ENCODE measurements at places on chromosomes 3 and 15.
A peak's percentile ranks its signal among the peaks of the same experiment; 100 is the strongest.

DNA sequence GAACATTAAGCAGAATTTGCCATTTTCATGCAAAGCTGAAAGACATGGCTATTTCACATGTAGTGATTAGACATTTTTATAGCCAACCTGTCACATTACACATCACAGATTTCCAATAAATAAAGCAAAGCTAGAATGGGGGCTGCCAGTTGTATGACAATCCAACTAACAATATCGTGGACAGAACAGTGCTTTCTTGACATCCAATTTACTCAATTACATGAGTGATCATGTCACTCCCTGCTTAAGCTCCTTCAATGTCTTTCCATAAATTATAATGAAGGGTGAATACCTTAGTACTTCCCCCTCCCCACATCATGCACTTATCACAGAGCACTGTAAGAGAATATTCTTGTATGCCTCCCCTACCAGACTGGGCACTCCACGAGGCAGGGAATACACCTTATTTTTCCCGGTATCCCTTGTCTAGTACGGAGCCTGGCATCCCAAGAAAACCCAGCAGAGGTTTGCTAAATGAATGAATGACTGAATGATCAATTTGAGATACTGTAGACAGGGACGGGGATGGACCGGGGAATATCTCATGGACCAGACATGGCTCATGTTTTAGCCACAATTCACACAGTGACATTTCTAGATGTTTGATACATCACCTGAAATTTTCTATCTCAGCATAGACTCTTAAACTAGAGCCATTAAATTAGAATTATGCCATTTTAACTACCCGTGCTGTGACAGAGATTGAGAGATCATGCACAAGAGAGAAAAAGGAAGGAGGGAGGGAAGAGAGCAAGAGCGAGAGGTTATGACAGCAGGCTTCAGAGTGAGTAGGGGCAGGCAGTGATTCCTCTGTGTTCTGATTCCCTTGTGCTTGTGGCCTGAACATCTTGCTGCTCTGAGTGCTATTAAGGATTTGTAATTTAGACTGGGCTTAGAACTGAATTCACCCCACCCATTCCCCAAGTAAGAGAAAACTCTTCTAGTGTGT, 77.7 kb downstream of the EPHB1 start:
- no peak for DNase-seq

- no peak for DNase-seq
Measured at GRCh38 chr3:156478891-156479290, 76.0 kb downstream of the SSR3 start.

DNA sequence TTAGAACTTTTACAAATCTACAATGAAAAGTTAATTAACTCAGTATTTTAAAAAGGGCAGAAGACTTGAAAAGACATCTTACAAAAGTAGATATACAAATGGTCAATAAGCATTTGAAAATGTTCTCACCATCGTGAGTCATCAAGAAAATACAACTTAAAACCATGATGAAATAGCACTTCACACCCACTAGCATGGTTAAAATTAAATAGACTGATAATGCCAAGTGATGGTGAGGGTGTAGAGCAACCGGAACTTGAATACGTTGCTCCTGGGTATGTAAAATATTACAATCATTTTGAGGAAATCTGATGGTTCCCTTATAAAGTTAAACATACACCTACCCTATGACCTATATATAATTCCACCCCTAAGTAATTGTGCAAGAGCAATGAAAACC, 319.8 kb upstream of the UMPS start:
- peak; percentile 12 for DNase-seq

DNA sequence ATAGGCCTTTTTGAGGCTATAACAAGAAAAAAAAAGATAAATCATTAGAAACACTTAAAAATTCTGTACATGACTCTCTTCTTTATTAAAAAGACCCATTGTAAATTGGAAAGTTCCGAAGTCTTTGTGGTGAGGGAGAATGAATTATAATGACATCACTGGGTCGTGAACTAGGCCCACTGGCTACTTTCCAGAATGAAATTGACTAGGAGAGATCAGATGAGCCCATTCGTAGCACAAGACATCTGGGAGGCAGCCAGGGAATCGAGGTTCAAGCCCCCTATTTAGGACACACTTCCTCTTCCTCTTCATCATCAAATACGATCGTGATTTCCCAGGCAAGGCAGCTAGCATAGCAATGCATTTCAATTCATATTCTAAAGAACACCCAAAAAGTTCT, 889.8 kb upstream of the NR2F2 start:
- no peak for DNase-seq

GRCh38 chr3:136311261-136311660, 61.1 kb downstream of the PCCB start:
- DNase-seq, result peak; percentile 7

DNA sequence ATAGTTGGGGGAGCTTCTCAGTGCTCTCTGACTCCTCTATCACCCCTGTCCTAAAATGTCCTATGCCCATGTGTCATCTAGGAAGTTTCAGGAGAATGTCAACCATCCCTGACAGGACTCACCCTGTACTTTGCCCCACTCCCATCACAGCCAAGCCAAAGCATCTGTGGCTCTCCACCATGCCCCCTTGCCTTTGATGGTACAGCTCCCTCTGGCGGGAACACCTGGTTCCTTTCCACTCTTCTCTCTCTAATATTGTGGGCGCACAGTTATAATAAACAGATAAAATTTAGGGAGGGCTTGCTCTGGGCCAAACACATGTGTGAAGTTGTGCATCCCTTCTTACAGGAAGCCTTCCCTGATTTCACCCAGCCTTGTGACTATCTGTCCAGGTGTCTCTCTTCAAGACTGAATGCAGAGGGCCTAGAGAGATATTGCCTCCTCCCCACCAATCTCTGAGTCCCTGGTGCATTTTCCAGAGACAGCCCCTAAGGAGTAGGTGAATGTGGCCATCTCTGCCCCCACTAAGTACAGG, 62.8 kb downstream of the ISG20 start:
- no peak for DNase-seq

DNA sequence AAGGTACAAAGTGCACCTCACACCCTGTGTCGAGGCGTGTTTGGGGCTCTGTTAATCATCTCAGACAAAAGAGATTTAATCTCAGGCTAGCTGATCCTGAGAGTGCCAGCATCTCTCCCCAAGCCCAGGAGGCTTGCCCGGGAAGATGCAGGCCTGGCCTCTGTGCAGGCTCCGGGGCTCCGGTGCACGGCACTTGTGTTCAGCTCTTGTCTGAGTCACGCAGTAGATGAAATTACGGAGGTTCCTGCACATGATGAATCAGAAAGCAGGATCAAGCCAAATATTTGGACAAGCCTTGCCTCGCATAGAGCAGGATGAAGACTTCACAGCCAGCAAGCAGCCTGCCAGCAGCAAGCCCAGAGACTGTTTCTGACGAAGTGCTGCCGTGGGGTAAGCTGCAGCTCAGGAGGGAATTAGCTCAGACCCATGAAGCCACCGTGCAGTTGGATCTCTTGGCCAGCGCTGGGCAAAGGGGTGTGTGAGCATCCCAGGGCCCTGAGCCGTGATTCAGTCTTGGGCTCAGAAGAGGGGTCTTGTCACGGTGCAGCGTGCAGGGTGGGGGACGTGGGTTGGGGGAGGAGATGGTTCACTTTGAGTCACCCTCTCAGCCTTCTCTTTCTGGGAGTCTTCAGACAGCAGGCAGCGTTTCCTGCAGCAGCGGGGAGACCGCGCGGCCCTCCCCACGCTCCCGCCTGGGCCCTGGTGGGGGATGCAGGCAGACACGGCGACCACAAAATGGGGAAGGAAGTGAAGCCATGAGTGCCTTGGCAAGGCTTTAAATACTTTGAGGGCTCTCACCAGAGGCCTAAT, 89.2 kb upstream of the MEF2A start:
- peak; percentile 62 for DNase-seq

DNA sequence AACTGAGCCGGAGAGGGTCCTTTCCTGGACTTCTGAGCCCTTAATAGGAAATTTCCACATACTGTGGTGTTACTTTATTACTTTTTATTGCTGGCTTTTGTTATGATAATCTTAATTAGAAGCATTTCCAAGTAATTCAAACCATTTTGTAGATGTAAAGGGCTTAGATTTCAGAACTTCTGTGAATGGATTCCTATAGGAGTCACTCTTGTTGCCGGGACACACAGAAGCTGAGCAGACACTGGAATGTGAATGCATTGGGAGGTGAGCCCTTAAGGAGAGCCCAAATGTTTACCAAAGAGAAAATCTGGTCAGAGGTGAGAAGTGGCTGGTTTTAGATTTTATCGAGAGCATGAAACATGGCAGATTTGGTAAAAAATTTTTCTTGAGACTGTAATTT, 87.4 kb downstream of the FNDC3B start:
- no peak for DNase-seq

GRCh38 chr3:16355828-16356227, 90.8 kb downstream of the OXNAD1 start:
- DNase-seq, result no peak

GRCh38 chr3:38085943-38086324, 46.9 kb downstream of the DLEC1 start:
- no peak for DNase-seq
